ENCODE measurements at places on chromosomes 16 and 17. TPM values are rescaled to one million over a fixed set of nuclear protein-coding genes. Genes with fewer than 3 reads are reported as not detected.

Gene RNF222
- not detected for total RNA-seq

Gene KRT23
- total RNA-seq, result not detected

DNA sequence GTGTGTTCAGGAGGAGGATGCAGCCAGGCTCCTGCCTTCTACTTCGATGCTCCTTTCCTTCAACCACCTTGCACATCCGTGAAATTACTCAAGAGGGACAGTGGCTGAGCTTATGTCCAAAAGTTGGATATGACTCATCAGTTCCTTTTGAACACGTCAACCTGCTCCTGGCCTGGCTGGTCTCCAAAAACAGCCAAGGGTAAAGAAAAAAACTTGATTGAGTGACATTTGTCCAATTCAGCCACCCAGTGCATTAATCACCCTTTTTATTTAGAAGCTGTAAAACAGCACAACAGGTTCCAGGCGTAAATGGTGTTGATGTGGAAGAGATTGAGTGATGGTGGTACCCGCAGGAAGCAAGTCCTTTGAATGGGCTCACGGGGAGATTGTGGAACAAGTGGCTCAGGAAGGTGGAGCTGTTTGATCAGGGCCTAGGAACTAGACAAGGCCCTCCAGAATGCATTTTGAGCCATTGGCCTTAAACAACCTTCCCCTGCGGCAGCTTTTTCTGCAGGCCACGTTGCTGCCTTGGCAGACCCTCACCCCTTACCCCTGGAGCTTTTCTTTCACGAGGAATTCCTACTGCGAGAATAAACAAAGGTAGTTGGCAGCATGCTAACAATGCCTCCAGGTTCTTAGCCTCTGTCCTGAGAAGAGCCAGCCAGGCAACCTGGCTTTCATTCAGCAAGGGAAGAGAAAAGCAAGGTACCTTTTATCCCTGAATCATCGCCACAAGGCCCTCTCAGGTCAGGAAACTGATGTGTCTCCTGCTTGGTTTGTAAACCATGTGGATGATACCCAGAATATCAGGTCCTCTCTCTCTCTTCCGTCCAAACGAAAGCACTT lies 173.3 kb upstream of the CACNG5 start:
- no peak for DNase-seq

- no peak for DNase-seq
Measured at GRCh38 chr17:4472286-4472685, 26.4 kb upstream of the SPNS2 start.

DNA sequence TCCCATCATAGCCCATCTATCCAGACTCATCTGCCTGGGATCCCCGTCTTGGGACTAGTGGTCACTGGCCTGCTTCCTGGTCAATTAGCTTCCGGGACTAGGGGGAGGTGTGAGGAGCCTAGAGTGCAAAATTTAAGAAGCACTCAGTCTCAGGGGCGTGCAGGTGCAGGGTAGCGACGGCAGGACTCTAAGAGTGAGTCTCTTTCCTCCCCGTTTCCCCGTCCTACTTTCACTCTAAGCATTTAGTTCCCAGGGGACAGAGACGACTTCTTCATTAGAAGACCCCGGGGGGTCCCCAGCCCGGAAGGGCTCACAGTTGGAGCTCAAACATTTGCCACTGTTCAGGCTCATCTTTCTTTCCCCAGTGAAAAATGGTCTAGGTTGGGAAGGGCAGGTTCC lies 677 bp upstream of the ZNHIT3 start:
- DNase-seq, result no peak

GRCh38 chr17:49452661-49453060 lies 38.0 kb upstream of the PHB1 start:
- no peak for DNase-seq

DNA sequence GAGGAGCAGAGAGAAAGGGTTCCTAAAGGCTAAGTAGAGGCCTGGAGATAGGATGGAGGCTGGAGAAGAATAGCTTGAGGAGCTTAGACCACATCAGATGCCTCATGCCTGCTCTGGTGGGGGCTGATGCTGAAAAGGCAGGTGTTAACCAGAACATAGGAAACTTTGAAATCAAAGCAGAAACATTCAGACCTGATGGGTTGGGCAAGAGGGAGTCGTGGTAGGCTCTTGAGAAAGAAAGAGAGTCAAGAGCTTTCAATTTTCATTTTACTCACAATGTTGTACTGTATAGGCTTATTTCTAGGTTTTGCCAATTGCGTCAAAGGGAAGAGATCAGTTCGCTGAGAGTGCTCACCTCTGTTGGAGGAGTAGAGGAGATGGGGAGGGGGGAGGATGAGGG lies 406.6 kb upstream of the SALL1 start:
- DNase-seq, result no peak

- no peak for DNase-seq
Measured at GRCh38 chr16:14211856-14212543, 140.9 kb downstream of the MRTFB start.
